Skin of body (tissue), 3 donors: ENCODE measurements at places on chromosomes 7 and 10. TPM values are rescaled to one million over a fixed set of nuclear protein-coding genes. Genes with fewer than 3 reads are reported as not detected.

- DNase-seq: no peak
Measured at GRCh38 chr10:71302874-71303568, 16.0 kb upstream of the SLC29A3 start.

DNA sequence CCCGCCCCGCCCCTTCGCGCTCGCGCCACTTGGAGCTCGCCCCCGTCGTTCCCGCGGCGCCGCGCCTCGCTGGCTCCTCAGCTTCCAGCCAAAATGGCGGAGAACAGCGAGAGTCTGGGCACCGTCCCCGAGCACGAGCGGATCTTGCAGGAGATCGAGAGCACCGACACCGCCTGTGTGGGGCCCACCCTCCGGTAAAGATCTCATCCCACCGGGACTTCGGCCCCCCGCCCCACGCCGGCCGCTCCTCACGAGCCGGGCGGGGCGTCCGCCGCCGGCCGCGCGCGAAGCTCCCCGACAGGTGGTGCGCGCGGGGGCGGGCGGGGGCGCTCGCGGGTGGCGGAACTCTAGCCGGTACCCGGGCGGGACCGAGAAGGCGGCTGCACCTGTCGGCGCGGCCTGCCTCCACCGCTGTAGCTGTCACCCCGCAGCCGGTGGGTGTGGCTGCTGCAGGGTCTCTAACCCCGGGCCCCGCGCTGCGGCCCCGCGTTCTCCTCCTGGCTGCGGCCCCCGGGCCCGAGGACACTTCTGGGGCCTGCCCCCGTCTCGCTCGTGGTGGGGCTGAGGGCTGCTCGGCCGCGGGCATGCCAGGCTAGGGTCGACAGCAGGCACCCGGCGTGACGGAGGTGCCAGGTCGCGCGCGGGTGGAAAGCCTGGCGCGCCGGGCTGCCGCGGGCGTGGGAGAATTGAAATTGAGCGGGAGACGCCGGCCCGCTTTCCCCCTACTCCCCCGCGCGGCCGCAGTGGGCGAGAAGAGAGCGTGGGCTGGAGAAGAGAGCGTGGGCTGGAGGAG lies at the start of gene EXOC6:
TSS of gene EXOC6 (plus strand) at position 80 of the 793 bp plus-strand sequence. CDS start at position 94, 14 bp downstream.
- peak; percentile 42 for DNase-seq

ANXA8L1 gene
- total RNA-seq: 51.0 TPM

GRCh38 chr10:124415210-124415609 lies 3.5 kb downstream of the OAT start:
- no peak for DNase-seq

PPP1R17 gene
- not detected for total RNA-seq

DNA sequence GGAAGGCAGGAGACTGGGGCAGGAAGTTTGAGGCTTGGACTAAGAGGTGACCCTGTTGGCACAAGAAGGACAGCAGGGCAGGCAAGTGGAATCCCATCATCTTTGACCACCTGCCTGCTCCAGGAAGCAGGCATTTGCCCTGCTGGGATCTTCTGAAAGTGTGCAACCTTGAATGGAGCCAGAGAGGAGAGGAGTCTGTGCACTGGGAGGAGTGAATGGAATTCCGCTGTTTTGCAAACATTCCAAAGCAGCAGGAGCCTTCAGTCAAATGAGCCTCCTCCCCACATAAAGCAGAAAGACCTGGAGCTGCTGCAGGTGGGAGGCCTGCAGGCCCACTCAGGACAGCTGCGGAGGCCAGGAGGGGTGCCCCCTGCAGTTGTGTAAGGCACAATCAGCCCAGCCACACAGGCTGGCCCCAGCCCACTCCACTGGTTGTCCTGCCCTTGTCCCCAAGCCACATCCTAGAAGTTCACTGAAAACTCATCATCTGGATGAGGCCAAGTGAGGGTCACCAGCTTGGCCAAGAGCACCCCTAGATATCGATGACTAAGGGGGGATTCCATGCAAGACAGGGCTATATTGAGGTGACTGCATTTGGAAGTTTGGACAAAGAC lies 249.5 kb downstream of the RPS24 start:
- no peak for DNase-seq

GRCh38 chr7:112575864-112576263 lies 95.1 kb downstream of the LSMEM1 start:
- no peak for DNase-seq

- no peak for DNase-seq
Measured at GRCh38 chr10:4470231-4470835, 355.7 kb upstream of the AKR1E2 start.

- no peak for DNase-seq
Measured at GRCh38 chr7:18243731-18244130, 216.1 kb upstream of the PRPS1L1 start.
